Frontal cortex (tissue), 4 donors: ENCODE measurements at places on chromosomes 5 and 9.

DNA sequence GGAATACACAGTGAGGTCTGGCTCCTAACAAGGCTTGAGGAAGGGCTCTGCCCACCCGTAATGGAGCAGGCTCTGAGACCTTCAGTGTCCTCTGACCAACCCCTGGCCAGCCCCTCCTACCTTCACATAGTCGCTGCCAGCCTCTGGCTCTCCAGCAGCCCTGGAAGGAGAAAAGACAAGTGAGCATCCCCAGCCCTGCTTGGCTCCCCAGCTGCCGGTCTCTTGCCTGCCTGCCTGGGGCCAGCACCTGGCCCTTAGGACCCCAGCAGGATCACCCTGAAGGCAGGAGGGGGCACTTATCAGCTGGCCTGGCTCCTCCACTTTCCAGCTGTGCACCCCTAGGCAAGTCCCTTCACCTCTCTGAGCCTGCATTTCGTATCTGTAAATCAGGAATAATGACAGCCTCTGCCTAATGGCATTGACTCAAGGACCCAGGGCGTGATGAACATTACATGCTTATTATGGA is 16.9 kb downstream of the SH2D3C start:
- no peak for DNase-seq

DNA sequence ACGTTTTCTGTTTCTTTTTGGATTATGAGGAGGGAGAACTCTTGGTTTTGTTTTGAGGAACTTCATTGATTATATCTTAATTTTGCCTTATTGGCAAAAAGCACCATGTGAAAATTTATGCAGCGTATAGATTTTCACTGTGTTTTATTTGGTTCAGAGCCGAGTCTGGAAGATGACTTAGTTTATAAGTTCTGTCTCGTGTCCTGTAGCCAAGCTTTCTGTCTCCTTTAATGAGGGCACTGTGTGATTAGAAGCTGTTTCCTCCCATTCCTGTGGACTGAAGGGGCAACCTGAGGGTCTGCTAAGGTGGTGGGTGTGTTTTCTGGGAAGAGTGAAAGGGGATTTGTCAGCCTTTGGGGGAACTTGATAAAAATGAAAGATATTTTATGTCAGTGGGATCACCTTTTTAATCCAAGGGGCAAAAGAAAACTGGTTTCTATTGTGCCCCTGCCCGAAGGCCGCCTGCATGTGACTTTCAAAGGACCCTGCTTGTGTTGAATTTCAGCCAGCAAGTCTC is 262.1 kb downstream of the FANCC start:
- DNase-seq = no peak

GRCh38 chr5:54738118-54738972 is 220.8 kb downstream of the SNX18 start:
- DNase-seq = no peak

- no peak for DNase-seq
These were observed 53.1 kb downstream of the SVEP1 start for GRCh38 chr9:110526426-110526825.

GRCh38 chr5:37412515-37412914 is 33.4 kb downstream of the WDR70 start:
- DNase-seq = no peak

- no peak for DNase-seq
These were observed 20.1 kb downstream of the RCL1 start for GRCh38 chr9:4812858-4813257.
